ENCODE measurements at places on chromosomes 6 and 20. TPM values are rescaled to one million over a fixed set of nuclear protein-coding genes. Genes with fewer than 3 reads are reported as not detected.

The SIGLEC1 gene
- total RNA-seq = 39.0 TPM

The DCDC2 gene
- not detected for total RNA-seq

The CLVS2 gene
- not detected for total RNA-seq

The STK35 gene
- total RNA-seq = 8.8 TPM

The BPIFB4 gene
- not detected for total RNA-seq

The TGM3 gene
- total RNA-seq = 0.19 TPM

The MCHR2 gene
- not detected for total RNA-seq

The EGFL8 gene
- total RNA-seq = 8.4 TPM

The RAB5IF gene
- total RNA-seq = 107 TPM

The SLC32A1 gene
- not detected for total RNA-seq

The DEFB132 gene
- total RNA-seq = 10.4 TPM

The ZC3H12D gene
- total RNA-seq = 11.2 TPM

The LHFPL5 gene
- total RNA-seq = not detected

The SLC35F1 gene
- total RNA-seq = 1.3 TPM

The ANGPT4 gene
- total RNA-seq = 106 TPM

The DLK2 gene
- not detected for total RNA-seq

Measured in subcutaneous adipose tissue (tissue), 4 donors.